ENCODE measurements at places on chromosomes 11 and 22.

DNA sequence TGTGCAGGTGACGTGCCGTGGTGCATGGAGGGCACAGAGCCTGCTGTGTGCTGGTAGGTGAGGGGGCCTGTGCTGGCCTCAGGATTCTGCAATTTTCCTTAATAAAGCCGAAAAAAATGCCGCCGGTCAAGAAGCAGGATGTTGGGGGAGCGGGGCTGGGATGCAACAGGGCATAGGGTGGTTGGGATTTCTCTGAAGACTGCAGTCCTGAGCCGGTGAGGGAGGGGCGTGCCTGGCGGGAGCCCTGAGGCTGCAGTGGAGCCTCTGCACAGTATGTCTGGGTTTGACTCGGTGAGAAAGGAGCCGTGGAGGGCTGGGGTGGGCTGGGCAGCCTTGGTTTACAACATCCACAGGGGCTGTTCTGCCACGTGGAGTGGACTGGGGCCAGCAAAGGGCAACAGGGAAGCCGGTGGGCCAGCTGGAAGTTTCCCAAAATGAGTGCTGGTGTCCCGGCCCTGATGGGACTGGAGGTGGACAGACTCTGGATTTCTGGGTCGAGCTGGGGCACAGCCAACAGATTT, 1.3 kb downstream of the CDHR5 start:
- no peak for DNase-seq

GRCh38 chr22:25146307-25146706, 53.4 kb upstream of the CRYBB3 start:
- DNase-seq, result no peak

DNA sequence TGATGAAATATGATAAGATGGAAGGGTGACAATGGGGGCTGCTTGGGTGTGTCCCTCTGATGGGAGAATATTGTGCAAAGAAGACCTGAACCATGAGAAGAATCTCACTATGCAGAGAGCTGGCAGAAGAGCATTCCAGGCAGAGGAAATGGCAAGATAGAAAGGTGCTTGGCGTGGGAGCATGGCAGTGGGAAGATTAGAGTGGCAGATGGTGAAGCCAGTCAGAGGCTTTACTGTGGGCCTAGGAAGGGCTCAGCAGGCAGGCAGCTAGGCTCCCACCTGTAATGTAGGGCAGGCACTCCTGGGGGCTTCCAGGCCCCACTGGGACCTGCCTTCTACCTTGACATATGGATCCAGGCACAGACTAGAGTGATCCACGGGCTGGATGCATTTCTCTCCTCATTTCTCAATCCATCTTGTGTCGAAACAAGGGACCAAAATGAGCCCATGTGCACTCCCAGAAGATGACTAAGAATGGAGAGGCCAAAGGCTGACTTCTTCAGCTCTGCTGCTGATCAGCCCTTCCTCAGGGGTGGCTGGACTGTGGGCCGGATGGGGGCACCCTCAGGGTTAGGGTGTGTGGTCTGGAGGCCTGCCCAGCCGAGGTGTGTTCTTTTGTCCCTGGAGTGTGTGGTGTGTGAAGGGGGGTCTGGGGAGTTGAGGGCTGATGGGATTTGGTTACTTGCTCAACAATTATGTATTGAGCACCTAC, 88.3 kb downstream of the TSPAN18 start:
- peak; percentile 86 for DNase-seq

DNA sequence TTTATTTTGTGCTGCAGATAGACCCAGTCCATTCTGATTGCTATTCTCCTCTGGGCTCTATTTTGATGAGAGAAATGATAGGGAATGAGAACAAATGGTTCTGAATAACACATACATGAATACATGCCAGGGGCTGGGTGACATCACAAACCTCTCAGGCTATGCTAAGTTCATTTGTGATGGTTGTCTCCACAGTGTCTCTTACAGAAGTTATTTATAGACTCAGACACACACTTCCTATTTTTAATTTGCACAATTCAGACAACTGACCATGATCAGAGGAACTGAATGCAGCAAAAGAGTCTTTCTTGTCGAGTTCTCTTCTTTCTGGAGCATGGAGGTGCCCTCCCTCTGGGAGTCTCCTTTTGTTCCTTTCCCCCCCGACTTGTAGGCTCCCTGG, 991.7 kb downstream of the OPCML start:
- peak; percentile 23 for DNase-seq

GRCh38 chr11:130163346-130164220, 4.0 kb downstream of the ST14 start:
- no peak for DNase-seq

GRCh38 chr22:20247010-20247505, 21.1 kb downstream of the RTN4R start:
- DNase-seq, result peak; percentile 28

DNA sequence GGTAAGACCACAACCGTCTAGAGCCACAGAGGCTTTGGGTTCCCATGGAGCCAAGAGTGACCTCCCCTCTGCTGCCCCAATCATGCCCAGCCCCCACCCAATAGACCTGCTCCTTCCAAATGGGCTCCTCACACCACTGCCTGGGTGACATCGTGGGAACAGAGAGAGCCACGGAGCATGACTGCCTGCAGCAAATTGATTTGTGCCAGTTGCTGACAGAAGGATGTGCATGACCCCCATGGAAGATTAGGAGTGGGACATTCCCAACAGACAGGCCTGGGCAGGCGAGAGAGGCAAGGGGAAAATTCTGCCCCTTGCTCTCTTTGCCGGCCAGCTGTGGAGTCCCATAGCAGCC, 88.5 kb downstream of the TENM4 start:
- no peak for DNase-seq

DNA sequence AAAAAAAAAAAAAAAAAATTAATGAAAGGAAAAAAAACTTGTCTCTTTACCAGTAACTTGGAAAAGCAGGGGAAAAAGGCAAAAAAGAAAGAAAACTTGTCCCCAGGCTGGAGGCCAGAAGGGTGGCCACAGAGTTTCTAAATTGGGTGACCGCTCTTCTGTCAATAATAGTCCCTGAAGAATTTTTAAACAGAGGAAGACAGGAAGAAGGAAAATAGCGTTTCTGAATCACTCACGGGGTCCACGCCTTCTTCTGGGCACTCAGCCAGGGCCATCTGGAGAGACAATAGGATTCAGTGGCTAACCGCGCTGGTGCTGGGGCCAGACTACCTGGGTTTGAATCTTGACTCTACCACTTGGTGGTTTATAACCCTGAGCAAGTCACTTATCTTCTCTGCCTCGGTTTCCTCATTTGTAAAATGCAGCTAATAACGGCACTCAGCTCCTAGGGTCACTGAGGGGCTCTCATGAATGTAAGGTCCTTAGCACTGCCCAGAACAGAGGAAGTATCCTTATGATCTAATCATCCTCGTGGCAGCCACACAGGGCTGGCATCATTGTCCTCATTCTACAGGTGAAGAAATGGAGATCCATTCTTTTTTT, 7.0 kb downstream of the C11orf86 start:
- DNase-seq, result peak; percentile 95

GRCh38 chr11:69413993-69414392, 67.5 kb upstream of the LINC01488 start:
- DNase-seq, result no peak

DNA sequence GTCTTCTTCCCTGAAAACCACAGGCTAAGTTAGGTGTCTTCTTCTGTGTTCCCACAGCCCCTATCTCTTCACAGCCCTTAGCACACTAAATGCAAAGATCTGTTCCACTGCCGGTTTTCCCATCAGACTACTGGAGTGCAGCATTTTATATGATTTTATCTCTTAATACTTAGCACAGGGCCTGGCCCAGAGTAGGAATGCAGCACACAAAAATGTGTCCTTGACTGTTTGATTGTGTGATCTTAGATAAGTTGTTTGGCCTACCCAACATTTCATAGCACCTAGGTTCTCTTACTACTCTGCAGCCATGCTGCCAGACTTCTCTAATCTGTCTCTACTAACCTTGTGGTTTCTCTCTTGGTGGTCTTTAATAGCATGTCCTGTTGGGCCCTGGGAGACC, 54.1 kb upstream of the RRM1 start:
- DNase-seq, result no peak

DNA sequence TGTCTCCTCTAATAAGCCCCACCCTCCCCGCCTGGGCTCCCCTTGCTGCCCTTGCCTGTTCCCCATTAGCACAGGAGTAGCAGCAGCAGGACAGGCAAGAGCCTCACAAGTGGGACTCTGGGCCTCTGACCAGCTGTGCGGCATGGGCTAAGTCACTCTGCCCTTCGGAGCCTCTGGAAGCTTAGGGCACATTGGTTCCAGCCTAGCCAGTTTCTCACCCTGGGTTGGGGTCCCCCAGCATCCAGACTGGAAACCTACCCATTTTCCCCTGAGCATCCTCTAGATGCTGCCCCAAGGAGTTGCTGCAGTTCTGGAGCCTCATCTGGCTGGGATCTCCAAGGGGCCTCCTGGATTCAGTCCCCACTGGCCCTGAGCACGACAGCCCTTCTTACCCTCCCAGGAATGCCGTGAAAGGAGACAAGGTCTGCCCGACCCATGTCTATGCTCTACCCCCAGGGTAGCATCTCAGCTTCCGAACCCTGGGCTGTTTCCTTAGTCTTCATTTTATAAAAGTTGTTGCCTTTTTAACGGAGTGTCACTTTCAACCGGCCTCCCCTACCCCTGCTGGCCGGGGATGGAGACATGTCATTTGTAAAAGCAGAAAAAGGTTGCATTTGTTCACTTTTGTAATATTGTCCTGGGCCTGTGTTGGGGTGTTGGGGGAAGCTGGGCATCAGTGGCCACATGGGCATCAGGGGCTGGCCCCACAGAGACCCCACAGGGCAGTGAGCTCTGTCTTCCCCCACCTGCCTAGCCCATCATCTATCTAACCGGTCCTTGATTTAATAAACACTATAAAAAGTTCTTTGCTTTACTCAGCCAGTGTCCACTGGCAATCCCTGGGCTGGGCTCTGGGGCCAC, 14.4 kb downstream of the TSKU start:
- no peak for DNase-seq

DNA sequence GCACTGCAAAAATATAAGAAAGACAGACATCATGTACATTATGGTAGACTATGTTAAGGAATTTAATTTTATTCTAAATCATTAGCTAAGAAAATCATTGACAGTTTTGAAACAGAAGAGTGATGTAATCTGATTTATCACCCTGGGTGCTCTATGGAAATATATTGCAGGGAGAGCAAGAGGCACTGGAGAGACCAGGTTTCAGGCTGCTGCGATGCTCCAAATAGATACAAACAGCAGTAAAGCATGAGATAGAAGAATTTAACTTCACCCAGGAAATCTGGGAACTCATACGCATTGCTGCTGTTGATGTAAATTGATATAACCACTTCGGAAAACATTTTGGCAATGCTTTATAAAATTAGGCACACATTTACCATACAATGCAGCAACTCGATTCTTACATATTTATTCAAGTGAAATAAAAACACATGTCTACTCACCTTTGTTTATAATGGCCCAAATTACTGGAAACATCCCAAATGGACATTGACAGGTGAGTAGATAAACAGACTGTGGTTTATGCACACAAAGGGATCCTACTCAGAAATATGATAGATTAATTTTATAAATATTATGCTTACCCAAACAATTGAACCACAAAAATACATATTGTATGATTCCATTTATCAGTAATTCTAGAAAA, 535.1 kb upstream of the CHORDC1 start:
- no peak for DNase-seq

DNA sequence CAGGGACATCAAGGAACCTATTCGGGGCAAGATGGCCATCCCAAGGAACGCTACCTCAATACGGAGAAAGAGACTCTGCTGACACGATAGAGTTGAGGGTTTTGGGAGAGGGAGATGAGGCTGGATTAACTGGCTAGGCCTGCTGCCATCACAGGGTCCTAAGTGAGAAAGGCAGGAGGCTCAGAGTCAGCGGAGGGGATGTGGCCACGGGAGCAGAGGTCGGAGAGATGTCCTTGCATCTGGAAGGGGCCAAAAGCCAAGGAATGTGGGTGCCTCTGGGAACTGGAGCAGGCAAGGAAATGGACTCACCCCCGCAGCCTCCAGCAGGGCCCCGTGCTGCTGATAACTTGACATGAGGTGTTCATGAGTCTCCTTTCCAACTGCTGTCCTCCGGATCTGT, 31.0 kb upstream of the RFPL3 start:
- DNase-seq, result no peak

- no peak for DNase-seq
These were observed 295.3 kb upstream of the CNTN5 start for GRCh38 chr11:98725471-98725870.

DNA sequence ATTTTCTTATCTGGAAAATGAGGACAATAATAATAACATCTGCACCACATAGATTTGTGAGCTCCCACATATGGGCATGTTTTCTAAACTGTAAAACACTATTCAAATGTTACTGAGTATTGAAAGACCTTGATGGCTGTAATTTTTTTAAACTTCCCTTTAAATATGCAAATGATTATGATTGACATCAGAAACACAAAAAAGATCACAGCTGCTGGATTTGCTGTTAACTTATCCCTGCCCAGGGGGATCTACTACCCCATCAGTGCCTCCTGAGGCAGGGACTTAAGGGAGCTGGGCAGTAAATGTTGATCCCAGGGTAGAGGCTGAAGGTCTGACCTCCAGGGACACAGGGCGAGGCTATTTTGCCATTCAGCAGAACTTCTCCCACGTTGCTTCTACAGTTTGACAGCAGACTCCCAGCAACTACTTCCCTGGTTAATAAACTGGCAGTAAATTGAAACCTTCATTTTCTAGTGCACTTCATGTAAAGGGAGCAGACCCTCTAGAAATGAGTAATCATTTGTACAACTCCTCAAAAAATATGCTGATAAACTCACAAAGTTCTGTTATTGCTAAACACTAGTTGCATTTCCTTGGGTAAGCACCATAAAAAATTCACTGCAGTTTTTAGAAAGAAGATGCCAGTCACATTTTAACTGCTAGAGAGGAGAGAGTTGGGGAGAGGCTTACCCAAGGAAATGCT, 20.3 kb downstream of the TMPRSS5 start:
- no peak for DNase-seq

GRCh38 chr11:46697303-46697702, 3.1 kb downstream of the ARHGAP1 start:
- no peak for DNase-seq

DNA sequence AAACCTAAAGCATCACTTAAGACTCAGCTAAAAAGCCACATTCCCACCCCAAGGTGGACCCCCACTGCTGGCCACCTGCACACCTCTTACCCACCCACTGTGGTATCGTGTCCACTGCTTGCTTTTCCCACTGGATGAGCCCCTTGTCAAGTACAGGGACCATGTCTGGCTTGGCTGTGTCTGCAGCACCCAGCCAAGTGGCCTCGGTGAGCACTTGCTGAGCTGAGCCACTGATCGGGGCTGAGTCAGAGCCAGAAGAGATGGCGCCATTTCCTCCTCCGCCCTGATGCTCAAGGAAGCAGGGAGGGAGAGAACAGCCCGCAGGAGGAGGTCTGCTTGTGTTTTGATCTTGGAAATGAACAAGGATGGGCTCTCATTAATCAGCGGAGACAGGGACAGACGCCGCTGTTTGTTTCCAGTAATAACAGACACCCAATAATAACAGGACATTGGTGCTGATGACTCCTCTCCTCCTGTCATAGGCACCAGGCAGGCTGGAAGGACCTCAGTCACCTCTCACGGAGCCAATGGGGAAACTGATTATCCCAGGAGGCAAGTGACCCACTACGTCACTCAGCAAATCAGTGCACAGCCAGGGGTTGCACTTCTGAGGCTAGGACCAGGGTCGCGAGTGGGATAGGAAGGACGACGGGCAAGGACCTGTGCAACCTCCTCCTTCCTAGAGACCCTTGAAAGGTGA, 85.2 kb upstream of the RTL6 start:
- peak; percentile 9 for DNase-seq
